Tongue (tissue), 3 donors: ENCODE measurements at places on chromosomes 5 and 9. TPM values are rescaled to one million over a fixed set of nuclear protein-coding genes. Genes with fewer than 3 reads are reported as not detected.

Gene HSPA9
- total RNA-seq, result 307 TPM

Gene HDHD3
- 13.0 TPM for total RNA-seq

Gene SLC4A9
- 1.6 TPM for total RNA-seq

Gene AFAP1L1
- total RNA-seq, result 121 TPM

Gene MAML1
- 19.6 TPM for total RNA-seq

Gene PCDHB7
- 3.3 TPM for total RNA-seq

Gene TNFAIP8
- 33.8 TPM for total RNA-seq

Gene OR1Q1
- not detected for total RNA-seq

Gene STC2
- total RNA-seq, result 29.2 TPM

Gene HTR4
- not detected for total RNA-seq

Gene IL5
- not detected for total RNA-seq

Gene SEMA6A
- total RNA-seq, result 47.2 TPM

Gene FAM153A
- total RNA-seq, result 1.0 TPM
